ENCODE measurements at places on chromosomes 5 and 9.

- DNase-seq, result peak; percentile 64
These were observed 118.0 kb downstream of the ESM1 start for GRCh38 chr5:54867310-54867944.

DNA sequence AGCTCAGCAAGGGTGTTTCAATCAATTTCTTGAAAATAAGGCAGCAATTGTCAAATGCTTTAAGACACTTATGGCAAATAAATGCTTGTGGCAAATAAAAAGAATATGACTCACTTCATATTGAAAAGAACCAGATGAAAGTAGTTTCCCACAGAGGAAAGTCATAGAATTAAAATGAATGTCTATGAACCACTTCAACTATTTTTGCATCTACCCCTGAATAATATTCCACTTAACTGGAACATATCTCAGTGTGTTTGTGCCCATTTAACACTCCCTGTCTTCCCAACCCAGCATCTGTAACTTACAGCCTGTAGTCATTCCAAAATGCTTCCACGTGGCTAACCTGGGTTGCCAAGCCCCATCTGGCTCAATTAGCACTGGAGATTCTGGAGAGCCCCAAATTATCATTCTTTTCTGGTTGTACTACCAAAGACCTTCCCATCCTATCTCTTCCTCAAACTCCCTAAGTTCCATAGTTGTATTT, 84.7 kb downstream of the FEM1C start:
- no peak for DNase-seq

DNA sequence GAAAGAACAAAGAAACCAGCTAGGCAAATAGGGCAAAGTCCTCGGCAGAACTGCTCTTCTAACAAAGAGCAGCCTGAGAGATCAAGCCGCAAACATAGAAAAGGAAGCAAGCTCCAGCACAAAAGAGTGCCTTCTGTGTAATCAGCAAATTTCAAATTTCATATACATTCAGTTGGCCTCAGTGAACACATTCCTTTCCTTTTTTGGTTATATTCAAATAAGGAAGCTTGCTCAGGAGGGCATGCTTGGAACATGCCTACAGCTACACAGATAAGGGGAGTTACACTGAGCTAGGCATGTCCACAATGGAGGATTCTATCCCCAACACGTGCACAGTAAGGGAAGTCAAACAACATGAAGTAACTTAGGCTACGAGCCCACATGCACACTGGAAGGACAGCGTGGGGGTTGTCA, 23.4 kb downstream of the IL33 start:
- no peak for DNase-seq

- no peak for DNase-seq
These were observed 116.5 kb downstream of the PSD2 start for GRCh38 chr5:139912158-139912557.

All from CD4-positive, CD25-positive, alpha-beta regulatory T cell (primary cell).